ENCODE measurements at places on chromosomes 1 and 21.

DNA sequence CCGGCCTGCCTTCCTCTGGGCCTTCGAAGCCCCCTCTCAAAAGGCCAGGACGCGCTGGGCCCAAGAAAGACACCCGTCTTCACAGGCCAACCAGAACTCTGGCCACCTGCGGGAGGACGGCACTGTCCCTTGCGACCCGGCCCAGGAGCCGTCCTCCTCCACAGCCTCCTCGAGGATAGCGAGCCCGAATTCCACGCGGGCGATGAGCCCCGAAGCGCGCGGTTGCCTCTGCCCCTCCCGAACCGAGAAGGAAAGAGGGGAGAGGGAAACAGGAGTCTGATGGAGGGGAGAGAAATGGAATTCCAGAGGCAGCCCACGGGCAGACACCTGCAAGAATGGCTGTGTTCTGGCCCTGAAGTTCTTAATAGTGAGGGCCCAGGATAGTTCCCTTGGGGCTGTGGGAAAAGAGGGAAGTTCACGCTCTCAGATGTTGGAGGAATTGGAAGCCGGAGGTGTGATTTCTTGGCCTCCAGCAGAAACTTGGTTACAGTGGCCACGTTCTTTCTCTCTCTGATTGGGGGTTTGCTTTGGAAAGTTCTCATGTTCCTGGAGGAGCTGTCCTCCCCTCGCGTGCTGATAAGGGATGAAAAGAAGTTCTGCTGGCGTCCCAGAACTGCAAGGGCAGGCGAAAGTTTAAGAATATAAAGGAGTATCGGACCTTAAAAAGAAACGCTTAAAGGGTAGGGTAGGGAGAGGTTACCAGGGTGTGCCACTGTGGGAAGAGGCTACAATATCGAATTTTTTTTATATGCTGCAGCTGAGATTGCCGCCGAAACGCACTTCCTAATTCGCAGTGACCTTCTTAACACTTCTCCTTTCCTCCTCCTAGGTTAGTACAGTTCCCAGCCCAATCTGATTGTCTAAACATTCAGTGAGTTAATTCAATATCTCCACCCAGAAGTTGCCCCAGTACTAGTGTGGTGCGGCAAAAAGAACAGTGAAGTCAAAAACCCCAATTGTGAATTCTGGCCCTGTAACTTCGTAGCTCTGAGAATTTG is 5.8 kb upstream of the SLC44A5 start:
- DNase-seq = no peak

DNA sequence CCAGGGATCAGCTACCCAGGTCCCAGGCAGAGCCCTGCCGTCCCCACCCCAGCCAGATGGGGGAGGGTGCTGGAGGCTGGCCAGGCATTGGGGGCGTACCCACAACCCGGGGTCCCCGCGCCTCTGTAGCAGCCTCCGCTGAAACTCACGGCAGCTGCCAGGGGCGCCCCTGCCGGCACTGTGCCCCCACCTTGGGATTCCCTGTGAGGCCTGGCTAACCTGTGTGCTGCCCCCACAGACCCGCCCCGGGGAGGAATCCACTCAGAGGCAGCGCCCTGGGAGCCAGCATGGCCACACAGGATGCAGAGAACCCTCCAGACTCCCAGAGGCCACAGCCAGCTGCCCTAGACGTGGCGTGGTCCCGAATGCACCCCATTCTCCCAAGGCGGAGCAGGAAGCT is 3.8 kb downstream of the DVL1 start:
- no peak for DNase-seq

DNA sequence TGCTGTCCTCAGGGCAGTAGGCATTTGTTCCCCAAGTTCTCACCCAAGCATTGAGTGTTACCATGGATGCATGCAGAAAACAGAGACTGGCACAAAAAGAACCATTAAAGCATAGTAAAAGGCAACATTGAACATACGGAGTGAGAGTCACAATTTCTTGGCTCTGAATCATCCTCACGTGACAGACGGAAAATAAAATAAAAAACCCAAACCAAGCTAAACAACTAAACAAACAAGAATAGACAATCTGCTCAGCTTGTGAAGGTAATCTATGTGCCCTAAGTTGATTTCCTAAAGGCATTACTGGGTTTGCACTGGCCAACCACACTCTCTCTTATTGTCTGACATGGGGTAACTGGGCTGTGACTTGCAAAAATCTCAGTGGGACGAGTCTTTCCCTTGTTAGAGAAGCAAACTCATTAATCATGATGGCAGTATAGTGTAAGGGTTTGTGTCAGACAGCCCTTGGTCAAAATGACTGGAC is 306.0 kb downstream of the ASTN1 start:
- no peak for DNase-seq

DNA sequence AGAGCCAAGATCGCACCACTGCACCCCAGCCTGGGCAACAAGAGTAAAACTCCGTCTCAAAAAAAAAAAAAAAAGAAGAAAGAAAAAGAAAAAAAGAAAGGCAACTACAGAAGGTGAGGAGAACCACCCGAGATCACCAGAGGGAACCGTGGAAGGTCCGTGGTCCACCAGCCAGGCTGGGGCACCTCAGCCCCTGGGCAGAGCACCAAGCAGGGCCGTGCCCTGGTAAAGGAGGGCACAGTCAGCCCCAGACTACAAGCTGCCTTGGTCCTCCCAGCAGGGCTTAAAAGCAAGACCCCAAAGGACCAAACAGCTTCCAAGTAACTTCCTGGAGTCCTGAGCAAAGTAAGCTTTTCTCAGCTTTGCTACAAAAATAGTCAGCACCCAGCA is 8.8 kb upstream of the SAMD11 start:
- DNase-seq = no peak

DNA sequence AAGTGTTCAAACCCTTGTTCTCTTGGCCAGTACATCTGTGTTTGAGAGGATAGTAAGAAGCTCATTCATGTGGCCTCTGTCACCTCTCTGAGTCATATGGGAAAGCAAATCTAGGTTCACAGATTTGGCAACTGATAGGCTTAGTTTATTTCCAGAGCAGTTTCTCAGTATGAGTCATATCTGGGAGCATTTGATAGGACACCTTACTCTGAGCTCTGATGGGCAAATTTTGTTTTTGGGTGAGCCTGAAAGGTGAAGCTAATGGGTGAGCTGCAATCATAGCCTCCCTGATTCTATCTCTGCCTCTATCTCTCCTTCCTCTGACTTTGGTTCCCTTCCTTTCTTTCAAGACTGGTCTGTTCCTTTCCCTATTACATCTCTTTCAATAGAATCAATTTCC is 134.4 kb downstream of the S1PR1 start:
- DNase-seq = no peak

DNA sequence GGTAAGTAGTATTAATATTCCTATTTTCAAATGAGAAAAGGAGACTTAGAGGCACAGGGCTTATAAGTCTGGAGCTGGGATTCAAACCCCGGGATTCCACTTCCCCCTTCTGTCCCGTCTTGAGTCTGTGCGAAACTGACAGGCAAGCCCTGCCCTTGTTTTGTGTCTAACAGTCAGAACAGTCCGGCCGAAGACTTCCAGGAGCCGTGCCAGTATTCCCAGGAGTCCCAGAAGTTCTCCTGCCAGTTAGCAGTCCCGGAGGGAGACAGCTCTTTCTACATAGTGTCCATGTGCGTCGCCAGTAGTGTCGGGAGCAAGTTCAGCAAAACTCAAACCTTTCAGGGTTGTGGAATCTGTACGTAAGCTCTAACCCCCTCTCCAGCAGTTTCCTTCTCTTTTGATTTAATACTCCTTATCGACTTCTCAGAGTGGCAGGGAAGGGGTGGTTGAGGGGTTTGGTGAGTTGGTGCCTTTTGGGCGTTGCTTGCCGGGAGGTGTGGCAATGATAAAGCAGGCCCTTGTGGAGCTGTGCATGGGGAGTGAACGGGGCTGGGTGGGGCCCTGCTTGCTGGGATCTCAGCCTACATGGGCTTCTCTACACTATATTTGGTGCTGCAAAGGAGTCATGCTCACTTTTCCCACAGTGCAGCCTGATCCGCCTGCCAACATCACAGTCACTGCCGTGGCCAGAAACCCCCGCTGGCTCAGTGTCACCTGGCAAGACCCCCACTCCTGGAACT is 29.4 kb downstream of the IL6R start:
- no peak for DNase-seq

DNA sequence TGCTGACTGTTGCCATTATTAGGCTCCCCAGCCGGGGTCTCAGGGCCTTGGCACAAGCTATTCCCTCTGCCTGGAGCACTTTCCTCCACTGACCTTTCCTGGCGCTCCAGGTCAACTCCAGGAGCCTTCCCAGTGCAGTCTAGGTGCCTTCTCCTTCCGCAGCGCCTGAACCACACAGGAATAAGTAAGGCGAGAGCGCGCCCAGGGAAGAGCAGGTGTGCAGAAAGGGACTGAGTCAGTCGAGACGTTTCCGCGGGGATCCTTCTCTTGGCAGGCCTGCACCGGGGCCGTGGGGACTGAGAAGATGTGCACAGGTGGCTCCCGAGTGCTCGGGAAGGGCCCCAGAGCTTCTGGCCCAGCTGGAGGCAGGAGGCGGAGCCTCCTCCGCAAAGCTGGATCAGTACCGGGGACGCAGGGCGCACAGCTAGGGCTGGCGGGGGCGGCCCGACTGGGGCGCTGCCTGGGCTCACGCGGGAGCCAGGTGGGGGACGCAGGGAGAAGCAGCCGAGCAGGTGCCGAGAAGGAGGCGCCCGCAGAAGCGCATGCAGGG is 765 bp upstream of the BMP8A start:
- DNase-seq = no peak

GRCh38 chr1:77636864-77637263 is 45.6 kb downstream of the ZZZ3 start:
- no peak for DNase-seq

GRCh38 chr1:172321451-172321850 is 99.0 kb upstream of the C1orf105 start:
- peak; percentile 69 for DNase-seq

- peak; percentile 95 for DNase-seq
Observed at GRCh38 chr1:59266180-59266926, 30.5 kb upstream of the FGGY start.

GRCh38 chr1:10511494-10511885 is 36.7 kb downstream of the PEX14 start:
- DNase-seq = no peak

- no peak for DNase-seq
Observed at GRCh38 chr1:19793360-19794046, 6.2 kb downstream of the TMCO4 start.

Data from MV-4-11 (cell line).